NCI-H226 (cell line): ENCODE measurements at places on chromosomes 6 and 20.
A peak's percentile ranks its signal among the peaks of the same experiment; 100 is the strongest.

GRCh38 chr20:16123623-16124022 lies 449.6 kb downstream of the KIF16B start:
- DNase-seq, result no peak

- DNase-seq, result no peak
Measured at GRCh38 chr6:153183925-153184324, 52.8 kb upstream of the RGS17 start.

- no peak for DNase-seq
Measured at GRCh38 chr6:93900142-93900541, 480.8 kb upstream of the EPHA7 start.

DNA sequence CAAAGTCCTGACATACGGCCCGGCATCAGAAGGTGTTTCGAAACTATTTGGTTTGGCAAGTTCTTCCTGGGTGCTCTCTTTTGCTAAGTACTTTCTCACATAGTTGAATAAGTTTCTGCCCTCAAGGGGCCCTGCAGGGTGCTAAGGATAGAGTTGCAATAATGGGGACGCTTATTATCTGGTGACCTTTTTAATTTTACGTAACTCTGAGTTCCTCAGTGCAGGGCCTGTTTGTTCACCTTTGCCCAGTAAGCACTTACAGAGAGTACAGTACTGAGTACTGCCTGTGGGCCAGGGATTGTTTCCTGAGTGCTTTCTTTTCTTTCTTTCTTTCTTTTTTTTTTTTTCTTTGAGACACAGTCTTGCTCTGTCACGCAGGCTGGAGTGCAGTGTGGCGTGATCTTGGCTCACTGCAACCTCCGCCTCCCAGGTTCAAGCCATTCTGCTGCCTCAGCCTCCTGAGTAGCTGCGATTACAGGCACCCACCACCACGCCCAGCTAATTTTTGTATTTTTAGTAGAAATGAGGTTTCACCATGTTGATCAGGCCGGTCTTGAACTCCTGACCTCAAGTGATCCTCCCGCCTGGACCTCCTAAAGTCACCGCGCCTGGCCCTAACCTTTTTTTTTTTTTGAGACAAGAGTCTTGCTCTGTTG lies 4.5 kb upstream of the PXMP4 start:
- no peak for DNase-seq

DNA sequence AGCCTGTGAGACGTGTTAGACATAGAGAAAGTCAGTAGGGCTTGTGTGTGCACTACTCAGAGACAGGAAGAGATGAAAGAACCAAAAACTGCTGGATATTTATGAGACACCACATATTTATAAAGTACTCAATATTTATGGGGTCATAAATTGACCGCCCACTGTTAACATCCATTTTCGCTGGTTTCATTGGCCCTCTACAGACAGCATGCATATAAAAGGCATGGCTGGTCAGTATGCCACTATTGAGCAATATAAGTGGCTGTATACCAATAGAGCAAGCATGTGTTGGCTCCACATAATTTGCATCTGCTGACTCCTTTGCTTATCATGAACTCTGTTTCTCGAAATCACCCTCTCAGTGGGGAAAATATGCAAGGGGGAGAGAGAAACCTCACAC lies 110.3 kb upstream of the BTN3A2 start:
- DNase-seq, result no peak

DNA sequence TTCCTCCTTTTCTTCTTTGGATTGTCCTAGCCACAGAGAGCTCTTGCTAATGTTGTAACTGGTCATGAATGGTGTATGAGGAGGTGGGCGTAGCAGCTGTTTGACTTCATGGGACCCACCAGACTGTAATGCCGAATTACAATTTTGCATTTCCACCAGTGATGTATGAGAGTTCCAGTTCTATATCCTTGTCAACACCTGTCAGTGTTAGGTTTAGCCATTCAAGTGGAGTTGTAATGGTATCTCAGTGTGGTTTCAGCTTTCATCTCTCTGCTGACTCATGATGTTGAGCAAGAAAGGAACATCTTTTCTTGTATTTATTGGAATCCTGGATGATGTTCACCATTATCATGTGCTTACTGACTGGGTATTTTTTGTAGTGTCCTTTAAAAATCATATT lies 5.1 kb downstream of the IGF2R start:
- DNase-seq, result peak; percentile 72

DNA sequence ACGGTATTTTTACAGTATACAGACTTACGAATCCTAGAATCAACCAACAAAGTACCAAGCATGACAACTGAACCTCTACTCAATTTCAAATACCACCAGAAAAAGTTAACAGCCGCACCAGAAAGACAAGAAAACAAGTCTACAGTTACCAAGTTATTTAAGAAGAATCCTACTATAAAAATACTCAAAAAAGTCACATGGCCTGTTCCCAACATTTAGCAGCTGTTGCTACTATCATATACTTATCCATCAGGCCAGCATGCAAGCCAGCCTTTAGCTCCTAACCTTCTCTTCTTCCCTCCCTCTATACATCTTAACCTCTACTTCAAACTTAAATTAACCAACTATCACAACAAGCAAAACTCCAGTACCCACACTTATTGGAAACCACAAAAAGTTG lies 1.9 kb downstream of the SYNCRIP start:
- no peak for DNase-seq

- DNase-seq, result no peak
Measured at GRCh38 chr6:122035173-122035572, 364.3 kb upstream of the HSF2 start.

DNA sequence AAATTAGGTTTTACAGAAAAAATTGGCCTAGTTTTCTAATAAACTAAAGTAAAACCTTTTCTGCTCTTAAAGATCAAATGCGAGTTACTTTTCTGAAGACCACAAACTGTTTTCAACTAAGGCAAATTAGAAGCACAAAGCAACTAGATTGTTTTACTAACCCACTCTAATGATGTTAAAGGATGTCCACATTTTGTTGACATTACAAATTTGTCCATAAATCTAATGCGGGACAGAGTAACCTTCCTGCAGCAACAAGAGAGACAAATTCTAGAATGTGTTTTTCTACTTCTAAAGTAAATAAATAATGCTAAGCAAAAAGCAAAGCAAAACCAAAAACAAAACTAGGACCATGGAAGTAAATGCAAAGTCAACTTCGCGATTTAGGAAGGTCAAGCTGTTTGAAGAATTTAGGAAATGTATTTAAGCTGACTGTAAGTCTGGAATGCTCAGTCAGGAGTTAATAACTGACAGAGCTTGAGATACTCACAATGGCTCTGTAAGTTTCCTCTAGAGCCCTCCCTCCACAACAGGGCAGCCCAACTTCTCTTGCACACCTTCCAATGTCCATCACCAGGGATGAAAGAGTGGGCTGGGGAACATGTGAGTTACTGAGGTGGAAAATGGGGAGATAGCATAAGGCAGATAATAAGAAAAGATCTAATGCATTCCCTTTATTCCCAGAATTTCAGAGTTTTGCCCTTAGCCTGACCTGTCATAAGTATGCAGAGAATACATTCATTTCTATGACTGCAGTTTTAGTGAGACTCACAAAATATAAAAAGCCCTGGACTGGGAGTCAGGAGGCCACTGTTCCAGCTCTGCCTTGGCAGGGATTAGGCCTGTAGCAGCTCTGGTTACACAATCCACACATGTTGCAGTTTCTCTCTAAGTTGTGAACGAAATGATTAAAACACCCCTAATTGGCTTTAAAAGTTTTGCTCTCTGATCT lies 158.8 kb downstream of the FOXA2 start:
- no peak for DNase-seq

- no peak for DNase-seq
Measured at GRCh38 chr20:50478162-50478990, 31.8 kb upstream of the PTPN1 start.

- DNase-seq, result no peak
Measured at GRCh38 chr6:130908188-130908587, 81.0 kb downstream of the SMLR1 start.

DNA sequence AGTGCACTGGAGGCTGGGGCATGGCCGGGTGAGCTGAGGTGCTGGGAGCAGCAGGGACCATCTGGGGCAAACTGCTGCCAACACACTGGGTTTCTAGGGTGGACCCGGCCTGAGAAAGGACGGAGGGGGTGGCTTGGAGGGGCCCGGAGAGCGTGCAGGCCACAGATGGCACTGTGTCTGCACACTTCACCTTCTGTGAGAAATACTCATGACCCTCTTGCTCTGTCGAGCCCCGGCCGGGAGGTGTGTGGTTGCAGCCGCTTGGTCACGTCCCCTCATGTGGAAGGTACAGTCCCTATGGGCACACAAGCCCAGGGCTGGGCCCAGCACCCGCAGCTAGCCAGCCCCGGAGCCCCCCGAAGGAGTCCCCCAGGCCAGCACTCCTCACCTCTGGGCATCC lies 59.7 kb downstream of the RBM38 start:
- DNase-seq, result no peak

DNA sequence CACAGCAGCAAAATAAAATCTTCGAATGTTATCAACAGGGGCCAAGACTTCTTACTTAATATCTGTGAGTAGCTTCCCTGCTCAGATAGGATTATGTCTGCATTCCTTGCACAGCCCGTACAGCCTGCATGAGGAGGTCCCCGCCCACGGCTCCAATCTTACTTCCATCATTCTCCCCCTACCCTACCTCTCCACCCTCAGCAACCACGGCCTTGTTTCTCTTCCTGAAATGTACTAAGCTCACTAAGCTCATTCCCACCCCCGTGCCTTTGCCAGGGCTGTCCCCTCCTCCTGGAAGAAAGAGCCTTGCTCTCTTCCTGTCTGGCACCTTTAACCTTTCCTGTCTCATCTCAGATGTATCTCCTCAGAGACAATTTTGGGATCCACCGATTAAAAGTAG lies 120.4 kb downstream of the BCAS1 start:
- DNase-seq, result no peak

- DNase-seq, result peak; percentile 15
Measured at GRCh38 chr20:10674684-10675449, 1.1 kb upstream of the JAG1 start.

DNA sequence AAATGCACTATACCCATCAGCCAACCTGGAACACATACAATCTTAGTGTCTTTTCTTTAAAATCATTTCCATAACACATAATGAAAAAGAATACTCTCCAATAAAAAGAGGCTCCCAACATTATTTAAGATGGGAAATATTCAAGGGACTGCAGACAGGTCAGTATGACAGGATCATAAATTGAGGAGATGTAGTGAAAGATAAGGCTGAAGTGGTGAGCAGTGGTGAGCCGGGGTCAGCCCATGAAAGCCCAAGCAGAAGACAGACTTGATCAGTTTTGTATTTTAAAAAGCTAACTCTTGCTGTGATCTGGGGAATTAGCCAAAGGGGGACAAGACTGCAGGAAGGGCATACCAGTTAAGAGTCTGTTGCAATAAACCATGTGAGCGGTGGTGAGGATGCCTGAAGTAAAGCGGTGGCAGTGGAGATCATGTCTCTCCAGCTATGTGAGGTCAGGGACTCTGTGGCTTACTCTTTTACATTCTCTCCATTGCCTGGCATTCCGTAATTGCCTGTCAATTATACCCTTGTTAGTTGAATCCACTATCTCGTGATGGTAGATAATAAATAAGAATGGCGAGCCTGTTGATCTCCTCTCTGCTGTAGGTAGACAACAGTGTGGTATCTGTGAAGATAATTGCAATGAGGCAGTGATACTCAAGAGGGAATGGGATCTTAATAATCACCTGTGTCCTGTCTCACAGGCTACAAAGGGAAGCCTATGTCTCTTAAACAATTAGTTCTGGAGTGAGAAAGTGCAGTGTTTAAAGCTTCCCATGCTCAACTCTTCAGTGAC lies 97.4 kb downstream of the FILIP1 start:
- no peak for DNase-seq

- DNase-seq, result no peak
Measured at GRCh38 chr20:11980263-11980662, 62.6 kb downstream of the BTBD3 start.

GRCh38 chr6:78925317-78925716 lies 58.0 kb downstream of the IRAK1BP1 start:
- no peak for DNase-seq

- no peak for DNase-seq
Measured at GRCh38 chr6:165999279-165999678, 168.4 kb downstream of the TBXT start.
